Inflammatory macrophage treated with lipopolysaccharide for 1 hour (primary cell): ENCODE measurements at places on chromosomes 6 and 20.
A peak's percentile ranks its signal among the peaks of the same experiment; 100 is the strongest.

DNA sequence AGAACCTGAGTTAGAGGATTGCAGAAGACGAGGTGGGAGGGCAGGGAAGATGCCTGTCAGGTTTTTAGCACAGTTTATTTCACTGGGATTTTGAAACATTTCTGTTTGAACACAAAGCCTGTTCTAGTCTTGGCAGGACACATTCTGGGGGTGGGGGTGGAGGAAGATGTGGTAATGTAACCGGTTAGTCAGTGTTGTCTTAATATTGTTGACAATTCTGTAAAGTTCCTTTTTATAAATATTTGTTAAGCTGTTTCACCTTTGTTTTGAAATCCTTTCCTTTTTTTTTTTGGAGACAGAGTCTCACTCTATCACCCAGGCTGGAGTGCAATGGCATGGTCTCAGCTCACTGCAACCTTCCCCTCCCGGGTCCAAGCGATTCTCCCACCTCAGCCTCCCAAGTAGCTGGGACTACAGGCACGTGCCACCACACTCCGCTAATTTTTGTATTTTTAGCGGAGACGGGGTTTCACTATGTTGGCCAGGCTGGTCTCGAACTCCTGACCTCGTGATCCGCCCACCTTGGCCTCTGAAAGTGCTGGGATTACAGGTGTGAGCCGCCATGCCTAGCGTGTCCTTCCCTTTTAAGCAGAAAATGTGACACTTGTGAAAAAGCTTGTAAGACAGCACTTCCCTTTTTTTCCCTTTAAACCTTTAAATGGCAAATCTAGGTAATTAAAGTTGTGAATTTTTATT, 20.2 kb downstream of the SLC9A8 start:
- DNase-seq = peak; percentile 75

DNA sequence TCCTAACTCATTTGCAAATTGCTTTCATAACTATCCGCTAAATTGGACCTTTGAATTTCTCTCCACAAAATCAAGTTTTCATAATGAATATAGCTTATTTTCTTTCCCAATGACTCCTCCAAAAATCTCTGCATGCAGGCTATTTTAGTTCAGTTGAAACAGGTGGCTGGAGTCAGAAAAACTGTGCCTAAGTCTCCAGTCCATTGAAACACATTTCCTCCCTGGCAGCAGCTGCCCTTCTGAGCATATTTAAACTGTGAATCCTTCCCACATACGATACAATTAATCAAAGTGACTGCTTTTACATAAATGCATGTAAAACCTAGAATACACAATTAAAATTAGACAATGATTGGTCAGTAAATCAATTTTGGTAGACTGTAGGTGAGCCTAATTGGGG, 344.6 kb upstream of the MARCKS start:
- DNase-seq = no peak

GRCh38 chr20:4567170-4567569, 154.5 kb upstream of the PRND start:
- DNase-seq = peak; percentile 37

DNA sequence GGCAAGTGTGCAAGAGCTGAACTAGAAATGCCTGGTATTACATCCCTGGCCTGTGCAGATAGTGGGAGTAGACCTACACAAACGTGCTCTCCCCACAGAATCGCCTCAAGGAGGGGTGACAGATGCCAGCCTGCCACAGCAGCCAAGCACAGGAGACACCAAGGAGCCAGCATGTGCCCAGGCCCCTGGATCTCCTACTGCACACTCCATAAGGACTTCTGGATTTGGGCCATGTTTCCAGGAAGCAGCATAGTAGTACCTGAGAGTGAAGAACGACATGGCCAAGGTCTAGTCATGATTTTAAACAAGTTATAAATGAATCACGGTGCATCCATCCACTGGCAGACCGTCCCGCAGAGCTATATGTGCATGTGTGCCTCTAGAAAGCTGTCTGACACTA, 232.2 kb downstream of the SYNDIG1 start:
- no peak for DNase-seq

DNA sequence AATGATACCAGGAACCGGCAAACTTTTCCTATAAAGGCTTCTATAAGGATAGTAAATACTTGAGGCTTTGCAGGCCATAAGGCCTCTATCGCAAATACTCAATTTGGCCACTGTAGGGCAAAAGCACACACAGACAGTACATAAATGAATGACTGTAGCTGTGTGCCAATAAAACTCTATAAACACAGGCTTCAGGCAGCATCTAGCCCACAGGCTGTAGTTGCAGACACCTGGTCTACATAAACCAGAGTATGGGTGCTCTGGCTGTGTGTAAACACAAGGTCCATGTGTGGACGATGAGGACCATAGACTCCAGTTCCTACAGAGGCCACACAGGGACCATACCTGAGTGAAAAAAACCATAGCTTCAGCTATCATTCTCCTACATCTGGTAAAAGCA, 52.2 kb downstream of the ZMYND8 start:
- DNase-seq = no peak

- peak; percentile 86 for DNase-seq
These were observed at the start of gene RGS19 for GRCh38 chr20:64079273-64080012. TSS of gene RGS19 (minus strand) at chr20:64079518. CDS start at chr20:64076886, 2,632 bp downstream.

GRCh38 chr20:40930561-40930960, 98.1 kb upstream of the TOP1 start:
- no peak for DNase-seq

GRCh38 chr20:18324596-18325089, 36.3 kb downstream of the ZNF133 start:
- no peak for DNase-seq

DNA sequence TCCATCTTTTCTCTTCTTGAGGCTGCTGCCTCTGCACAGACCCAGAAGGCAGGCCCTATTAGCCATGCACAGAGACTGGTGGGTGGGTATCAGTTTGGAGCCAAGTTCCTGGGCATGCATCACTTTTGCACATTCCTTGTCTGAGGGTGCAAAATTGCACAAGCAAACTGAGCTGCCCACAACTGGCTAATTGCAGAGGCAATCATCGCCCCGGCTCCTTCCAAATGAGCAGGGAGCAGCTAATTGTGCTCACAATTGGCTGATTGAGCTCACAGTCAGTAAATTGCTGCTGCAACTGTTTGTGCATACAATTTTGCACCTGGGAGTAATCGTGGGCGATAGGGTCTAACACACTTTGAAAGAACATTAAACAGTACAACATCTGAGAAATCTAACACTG, 511.4 kb downstream of the DHX35 start:
- no peak for DNase-seq

DNA sequence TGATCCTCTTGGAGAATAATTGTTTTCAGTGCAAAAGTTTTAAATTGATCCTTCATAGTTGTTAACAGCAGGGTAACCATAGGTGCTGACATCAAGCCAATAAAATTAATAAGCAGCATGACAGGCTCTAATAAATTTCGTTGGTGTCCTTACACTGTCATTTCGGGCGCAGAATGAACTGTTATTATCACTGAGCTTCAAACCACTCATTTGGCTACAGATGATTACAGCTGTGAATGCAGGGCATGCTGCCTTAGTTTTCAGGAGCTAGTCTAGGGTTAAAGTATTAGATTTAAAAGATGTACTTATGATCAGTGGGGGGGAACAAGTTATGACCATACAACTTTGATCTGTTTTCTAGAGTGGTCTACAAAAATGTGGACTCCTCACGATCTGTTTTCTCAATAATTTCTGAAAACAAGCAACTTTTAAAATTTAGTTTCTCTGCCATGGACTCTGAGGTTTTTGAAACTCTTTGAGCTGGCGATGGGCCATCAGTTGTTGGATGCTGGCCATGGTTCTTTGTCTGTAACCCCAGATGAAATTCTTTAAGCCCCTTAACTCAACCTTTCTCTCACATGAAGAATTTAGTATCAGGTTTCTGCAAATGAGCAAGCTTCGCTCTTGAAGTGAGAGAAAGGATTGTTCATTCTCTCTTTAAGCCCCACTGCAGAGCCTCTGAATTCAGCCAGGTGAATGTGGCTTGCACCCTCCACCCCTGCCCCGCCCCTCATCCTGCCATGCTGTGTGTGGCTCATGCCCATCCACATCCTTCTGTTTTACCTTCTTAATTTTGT, 99.1 kb upstream of the MTHFD1L start:
- DNase-seq = no peak

GRCh38 chr6:1389369-1390132, at the start of gene FOXF2:
TSS of gene FOXF2 (plus strand) at chr6:1389576. CDS start at chr6:1389948, 372 bp downstream.
- DNase-seq = no peak

GRCh38 chr20:842547-842940, 9.0 kb downstream of the FAM110A start:
- no peak for DNase-seq

DNA sequence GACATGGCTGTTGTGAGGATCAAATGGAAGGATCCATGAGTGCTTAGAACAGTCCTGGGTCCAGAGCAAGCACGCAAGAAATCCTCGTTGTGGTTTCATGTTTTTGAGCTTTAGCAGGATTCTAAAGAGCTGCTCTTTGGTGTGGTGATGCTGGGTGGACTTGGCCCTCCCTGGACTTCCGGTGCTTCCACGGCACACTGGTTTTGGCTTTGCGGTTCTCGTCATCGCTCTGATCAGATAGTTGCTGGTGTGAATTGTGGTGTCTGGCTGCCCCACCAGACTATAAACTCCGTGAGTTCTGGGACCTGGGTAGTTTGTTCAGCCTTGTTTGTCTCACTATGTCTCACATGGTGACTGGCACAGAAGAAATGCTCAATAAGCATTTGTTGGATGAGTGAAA, 3.3 kb downstream of the HNF4A start:
- no peak for DNase-seq

- no peak for DNase-seq
These were observed 108.6 kb upstream of the DUSP22 start for GRCh38 chr6:183668-184067.

DNA sequence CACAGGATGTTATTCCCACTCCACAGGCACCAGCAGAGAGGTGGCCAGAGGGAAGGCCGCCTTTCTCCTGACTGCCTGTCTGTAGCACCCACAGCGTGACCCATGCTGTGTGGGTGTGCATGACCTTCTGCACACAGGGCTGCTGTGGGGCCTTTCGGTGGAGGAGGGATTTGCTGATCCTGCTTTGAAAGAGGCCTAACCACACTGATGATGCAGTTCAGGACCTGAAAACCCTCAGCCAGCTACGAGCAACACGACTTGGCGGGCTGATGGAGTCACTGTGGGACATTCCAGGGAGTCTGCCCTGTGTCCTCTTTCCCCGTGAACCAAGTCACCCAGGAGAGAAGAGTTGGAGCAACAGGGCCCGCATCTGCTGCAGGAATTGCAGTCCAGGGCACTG, 49.1 kb downstream of the SYTL3 start:
- peak; percentile 50 for DNase-seq

DNA sequence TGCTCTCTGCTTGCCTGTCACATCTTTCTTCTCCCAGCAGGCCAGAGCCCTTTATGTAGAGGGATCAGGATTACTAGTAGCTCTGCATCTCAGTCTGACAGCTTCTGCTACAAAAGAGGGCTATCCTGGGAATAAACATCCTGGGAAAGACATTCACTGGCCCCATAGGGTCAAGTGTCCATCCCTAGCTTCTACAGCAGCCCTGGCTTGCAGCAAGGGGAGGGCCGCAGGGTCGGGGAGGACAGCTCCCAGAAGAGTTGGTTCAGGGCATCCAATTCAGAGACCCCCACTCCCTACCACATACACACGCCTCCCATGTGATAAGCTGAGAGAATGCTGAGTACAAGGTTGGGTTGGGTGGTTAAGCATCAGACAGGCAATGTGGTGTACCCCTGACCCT, 154.1 kb upstream of the PDE10A start:
- DNase-seq = no peak

DNA sequence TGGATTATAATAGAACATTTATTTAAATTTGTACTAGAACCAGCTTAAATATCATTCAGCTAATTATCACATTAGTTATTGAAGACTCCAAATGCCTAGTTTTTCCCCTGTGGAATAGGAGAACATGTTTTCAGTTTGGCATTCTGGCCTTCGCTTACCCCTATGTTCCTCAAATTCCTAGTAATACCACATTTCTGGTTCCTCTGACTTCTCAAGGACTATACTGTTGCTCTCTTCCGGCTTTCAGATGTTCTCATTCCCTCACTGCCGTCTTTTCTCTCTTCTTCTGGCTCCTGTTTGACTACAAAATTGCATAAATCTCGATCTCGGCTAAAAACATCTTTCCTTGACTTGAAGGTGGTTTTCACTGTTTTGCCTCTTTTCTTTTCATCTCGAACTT, 71.8 kb upstream of the KHDRBS2 start:
- DNase-seq = peak; percentile 2

- no peak for DNase-seq
These were observed 309.1 kb downstream of the SOX4 start for GRCh38 chr6:21902628-21903169.

GRCh38 chr20:50446351-50447101, 63.7 kb upstream of the PTPN1 start:
- DNase-seq = peak; percentile 52

DNA sequence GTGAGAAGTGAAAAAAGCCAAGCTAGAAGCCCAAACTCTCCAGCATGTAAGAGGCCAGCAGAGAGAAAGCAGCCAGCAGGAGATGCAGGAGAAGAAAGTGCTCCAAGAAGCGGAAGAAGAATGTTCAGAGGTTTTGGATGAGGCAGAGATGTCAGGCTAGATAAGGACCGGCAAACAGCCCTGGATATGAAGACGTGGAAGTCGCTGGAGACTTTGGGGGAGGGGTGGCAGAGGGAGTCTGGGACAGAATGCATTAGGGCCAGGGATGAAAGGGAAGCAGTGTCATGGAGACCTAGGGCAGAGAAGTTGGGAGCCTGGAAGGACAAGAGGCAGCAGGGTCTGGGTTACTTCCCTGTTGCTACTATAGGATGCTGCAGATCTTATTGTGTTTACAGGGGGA, 5.3 kb upstream of the SCUBE3 start:
- DNase-seq = no peak

DNA sequence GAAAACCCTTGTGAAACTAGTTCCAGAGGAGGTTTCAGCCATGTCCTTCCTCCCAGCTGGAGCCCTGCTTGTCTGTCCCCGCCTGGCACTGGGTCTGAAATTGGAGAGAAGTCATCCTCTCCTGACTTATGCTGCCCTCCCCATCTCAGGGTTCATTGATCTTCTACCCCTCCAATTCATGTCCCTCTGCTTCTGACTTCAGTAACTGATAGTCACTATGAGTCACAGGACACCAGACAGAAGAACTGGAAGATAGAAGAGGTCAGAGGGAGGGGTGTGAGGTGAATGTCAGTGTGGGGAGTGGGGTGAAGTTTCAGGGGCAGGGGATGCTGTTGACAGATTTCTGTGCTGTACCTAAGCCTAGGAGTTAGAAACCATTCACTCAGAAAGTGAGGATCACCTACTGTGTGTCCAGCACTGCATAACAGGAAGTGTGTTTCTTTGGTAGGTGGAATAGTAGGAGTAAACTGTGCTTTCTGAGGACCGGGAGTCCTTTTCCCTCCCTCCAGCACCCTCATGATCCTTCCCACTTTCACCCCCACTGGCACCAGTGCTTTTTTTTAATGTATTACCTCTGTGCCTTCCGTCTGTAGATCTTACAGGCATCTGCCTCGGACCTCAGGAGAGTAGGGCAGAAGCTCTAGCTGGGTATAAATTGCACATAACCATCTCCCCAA, 627 bp upstream of the RPP21 start:
- DNase-seq = no peak
